ENCODE measurements at places on chromosomes 1 and 21.

DNA sequence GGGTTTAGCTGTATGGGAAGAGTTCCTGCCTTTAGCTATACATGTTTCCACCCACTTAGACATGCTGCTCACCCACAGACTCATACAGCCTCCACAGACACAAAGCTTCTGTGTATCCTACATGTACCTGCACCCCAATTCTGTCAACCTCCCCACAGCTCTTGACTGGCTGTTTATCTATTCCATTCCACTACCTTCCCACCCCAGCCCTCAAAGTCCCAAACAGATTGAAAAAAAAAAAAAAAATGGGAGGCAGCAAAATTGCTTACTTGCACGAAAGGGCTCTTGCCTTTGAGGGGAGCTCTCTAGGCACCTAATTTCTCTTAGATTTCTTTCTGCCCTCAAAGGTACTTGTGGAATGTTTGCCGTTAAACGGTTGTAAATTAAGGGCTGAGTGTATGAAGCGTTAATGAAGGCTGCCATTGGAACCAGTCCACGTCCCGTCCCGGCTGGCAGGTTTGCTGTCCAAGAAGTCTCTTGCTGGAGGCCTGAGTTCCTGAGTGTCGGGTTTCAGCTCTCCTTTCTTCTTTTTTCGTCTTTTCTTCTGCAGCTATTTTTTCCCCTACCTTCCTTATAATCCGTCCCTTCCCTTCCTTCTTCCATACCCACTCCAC is 43.6 kb downstream of the PBX1 start:
- no peak for DNase-seq

- no peak for DNase-seq
These were observed 49.7 kb downstream of the PGM1 start for GRCh38 chr1:63642901-63643300.

- DNase-seq: no peak
These were observed 1086.3 kb upstream of the TMPRSS15 start for GRCh38 chr21:19489930-19490329.

DNA sequence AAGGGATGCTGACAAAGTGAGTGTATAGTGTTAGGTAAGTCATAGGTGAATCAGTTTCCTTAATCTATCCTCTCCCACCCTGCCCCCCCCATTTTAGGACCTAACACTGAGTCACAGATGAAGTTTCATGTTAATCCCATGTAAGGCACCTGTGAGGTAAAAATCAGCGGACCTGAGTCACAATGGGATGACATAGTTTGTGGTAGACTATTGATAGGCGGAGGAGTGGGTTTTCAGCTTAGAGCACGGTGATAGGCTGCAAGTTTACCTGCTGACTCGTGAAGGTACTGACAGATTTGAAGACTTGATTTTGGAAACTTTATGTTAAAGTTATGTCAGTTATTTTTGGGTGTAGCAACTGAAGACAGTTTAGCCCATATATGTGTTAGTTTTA is 1.7 kb downstream of the TOR1AIP1 start:
- DNase-seq: peak; percentile 61

GRCh38 chr1:209376774-209377173 is 206.7 kb upstream of the CAMK1G start:
- DNase-seq: no peak

- DNase-seq: no peak
These were observed 492 bp downstream of the HLX start for GRCh38 chr1:220879509-220880361.

GRCh38 chr1:23470282-23471070 is 13.5 kb downstream of the ASAP3 start:
- no peak for DNase-seq

- no peak for DNase-seq
These were observed 306.3 kb upstream of the ESRRG start for GRCh38 chr1:217029281-217030157.

DNA sequence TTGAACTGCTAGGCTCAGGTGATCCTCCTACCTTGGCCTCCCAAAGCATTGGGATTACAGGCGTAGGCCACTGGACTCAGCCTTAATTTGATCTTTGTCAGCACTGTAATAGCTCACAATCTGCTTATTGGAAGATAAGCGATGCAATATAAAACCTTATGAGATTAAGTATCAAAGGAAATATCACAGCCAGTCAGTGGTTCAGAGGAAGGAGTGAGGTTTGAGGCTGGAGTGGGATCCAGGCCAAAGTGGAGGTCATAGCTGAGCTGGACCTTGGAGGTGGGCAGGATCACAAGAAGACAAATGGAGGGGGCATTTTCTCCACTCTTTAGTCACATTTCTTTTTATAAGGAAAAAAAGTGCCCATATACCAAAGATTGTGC is 228.5 kb downstream of the RHOU start:
- no peak for DNase-seq

DNA sequence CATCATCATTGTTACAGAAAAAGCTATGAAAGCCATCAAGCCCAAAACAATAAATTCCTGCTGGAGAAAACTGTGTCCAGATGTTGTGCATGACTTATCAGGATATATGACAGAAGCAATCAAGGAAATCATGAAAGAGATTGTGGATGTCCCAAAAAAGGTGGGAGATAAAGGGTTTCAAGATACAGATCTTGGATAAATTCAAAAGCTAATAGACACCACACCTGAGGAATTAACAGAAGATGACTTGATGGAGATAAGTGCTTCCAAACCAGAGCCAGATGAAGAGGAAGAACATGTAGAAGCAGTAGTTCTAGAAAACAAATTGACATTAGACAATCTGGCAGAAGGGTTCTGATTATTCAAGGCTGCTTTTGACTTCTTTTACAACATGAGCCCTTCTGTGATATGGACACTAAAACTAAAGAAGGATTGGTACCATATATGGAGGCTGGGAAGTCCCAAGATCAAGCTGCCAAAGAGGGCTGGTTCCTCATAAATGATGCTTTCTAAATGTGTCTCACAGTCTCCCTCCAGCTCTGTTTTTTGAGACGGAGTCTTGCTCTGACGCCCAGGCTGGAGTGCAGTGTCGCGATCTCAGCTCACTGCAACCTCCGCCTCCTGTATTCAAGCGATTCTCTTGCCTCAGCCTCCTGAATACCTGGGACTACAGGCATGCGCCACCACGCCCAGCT is 32.1 kb upstream of the LRIG2 start:
- no peak for DNase-seq

DNA sequence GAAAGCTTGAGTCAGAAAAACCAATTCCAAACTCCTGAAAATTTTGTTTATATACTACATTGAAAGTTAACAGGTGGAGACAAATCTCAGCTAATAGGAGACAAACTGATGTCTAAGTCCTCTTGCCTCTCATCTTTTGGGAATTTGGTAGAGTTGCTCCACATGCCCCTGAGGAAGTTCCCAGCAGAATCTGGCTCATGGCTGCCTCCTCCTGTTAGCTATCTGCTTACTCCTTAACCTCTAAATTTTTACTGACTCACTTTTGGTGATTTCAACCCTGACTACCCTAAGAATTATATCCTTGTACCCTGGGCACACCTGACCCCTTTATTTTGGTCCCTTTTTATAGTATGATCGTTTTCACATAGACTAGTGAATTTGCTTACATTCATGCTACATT is 633.7 kb upstream of the USP24 start:
- DNase-seq: no peak

- no peak for DNase-seq
These were observed 182.8 kb upstream of the NRIP1 start for GRCh38 chr21:15247613-15248012.

- no peak for DNase-seq
These were observed 133.1 kb upstream of the NFIA start for GRCh38 chr1:60949154-60949825.

DNA sequence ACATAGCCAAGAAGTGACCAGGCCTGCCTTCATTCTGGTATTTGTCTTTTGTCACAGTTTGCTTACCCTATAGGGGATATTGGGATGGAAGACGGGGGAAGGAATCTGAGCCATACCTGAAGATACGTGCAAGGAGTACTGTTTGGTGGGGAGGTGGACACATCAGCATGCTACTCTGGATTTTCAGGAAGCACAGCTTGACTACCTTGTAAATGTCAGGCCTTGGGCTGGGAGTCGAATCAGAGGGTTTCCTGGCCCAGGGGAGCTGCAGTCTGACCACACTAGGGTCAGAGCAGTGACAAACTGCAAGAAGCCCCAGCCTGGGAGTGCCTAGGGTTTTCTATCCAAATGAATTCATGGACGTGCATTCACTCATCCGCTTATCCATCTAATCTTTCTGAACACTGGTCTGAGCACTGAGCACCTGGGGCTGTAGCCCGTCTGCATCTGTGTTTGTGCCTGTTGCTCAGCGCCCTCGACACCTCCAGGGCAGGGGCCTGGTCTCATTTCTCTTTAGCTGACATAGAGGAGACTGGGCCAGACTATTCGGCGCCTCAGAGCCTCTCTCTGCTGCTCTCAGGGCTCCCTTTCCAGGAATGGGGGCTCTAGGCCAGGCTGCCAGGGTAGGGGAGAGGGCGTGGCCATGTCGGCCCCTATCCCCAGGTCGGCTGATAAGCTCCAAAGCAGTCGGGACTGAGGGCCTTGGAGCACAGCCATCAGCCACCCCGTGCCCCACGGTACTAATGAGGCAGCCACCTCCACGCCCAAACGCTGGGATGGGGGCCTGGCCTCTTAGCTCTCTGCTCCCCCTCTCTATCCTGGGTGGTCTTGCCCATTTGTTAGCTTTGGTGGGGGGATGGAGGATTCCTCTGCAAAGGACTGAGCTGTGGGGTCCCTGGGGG is 47.0 kb upstream of the SLC2A1 start:
- DNase-seq: no peak

- DNase-seq: no peak
These were observed 18.5 kb downstream of the WASF2 start for GRCh38 chr1:27471477-27471876.

DNA sequence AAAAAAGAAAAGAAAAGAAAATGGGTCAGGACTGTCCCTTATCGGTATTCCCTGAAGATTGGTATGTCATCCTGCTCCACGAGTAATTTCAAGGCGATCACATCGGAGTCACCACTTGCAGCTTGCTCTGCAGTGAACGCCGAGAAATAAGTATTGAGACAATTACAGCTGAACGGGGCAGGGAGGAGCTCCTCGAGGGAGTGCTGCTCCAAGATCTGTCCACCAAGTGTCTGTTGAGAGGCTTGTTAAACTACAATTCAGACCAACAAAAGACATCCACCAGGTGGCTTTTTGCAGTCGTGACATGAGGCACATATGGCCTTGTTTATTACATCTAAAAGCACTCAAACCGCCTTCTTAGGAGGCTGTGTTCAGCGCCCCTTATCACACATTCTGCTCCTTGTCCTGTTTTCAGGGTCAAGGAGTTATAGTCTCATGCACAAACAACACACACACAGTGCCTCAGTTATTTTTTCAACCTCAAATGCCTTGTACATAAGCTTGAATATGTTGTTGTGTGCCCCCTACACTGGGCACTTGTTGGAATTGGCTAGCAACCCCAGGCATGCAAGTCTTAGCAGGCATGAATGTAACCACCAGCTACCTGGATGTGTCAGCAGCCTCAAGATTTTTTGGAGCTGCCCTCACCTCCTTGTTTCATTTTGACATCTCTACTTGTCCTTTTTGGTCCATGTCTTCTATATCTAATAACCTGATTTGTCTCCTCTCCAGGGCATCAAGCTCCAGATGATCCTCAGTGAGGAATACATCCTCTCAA is 13.0 kb upstream of the CD48 start:
- no peak for DNase-seq

- DNase-seq: no peak
These were observed 192.0 kb upstream of the JUN start for GRCh38 chr1:58975888-58976287.

DNA sequence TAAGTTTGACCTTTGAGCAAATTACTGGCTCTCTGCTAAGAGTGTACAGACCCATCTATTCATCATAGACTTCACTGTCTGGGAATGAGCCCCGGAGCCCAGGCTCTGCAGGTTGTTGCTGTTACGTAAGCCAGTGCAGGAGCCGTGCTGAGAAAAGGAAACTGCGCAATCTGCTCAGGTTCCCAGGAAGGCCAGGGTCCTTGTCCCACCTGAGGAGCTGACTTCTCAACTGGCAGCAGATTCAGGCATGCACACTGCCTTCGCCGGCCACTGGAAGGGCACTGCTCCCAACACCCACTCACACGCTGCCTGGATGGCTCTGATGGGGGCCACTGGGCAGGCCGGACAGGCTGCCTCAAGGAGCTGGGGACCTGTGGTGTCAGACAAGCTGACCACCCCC is 19.5 kb downstream of the RCAN1 start:
- DNase-seq: no peak
